ENCODE measurements at places on chromosomes 3 and 15.
A peak's percentile ranks its signal among the peaks of the same experiment; 100 is the strongest.

GRCh38 chr3:12135029-12135657, 23.6 kb downstream of the TIMP4 start:
- DNase-seq: peak; percentile 65

- no peak for DNase-seq
Measured at GRCh38 chr3:16837602-16838001, 47.2 kb upstream of the PLCL2 start.

GRCh38 chr3:52193065-52193464, 4.9 kb upstream of the ALAS1 start:
- DNase-seq: no peak

DNA sequence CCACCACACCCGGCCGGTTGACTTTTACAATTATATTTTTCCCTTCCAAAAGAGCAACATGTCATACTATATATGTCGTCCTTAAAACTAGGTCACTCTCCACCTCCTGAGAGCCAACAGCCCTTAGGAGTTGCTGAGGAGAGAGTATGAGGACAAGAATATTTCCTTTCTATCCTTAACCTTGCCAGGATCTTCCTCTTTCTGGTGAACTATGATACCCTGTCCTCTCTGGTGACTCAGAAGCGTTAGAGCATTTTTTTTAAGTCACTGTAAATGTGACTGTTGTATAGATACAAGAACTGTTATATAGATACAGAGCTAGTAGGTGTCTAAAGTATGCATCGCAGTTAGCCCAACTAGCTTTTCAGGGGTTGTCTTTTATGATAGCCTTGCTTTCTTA, 33.7 kb upstream of the MTHFS start:
- DNase-seq: no peak

- no peak for DNase-seq
Measured at GRCh38 chr3:157040456-157040855, 119.5 kb downstream of the CCNL1 start.

GRCh38 chr15:30885814-30886213, 17.9 kb upstream of the FAN1 start:
- no peak for DNase-seq

- no peak for DNase-seq
Measured at GRCh38 chr15:96851613-96852012, 521.1 kb downstream of the NR2F2 start.

DNA sequence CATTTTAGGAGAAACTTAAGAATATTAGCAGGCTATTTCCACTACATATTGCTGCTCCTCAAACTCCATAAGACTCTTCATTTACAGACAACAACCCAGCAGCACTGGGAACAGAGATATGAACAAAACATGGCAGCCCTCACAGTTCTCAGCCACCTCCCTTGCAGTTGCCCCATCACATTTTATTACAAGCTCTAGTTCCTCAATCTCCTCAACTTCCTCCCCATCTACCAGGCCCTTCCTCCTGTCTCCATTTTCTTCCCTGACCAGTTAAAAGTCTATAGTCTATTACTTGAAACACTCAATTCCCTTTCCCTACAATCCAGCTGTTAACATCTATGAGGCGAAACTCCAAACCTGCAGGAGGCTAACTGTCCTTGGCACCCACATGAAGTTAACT, 412.5 kb downstream of the TBC1D5 start:
- DNase-seq: no peak

DNA sequence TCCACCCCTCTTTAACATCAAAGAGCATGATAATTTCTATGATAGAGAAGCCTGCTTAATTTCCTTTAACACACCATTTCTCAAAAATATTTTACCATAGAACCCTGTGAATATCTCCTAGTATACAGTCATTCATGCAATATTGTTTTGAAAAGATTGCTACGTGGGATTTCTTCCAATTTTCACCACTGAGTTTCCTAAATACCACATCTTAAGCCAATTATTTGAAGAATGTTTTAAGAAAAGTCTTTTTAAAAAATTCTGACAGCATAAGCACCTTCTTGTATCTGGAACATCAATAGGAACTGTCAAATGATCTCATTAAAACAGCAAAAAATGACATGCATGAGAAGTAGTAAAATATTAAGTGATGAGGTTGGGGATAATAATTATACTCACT, 1126.7 kb downstream of the TUSC7 start:
- no peak for DNase-seq

DNA sequence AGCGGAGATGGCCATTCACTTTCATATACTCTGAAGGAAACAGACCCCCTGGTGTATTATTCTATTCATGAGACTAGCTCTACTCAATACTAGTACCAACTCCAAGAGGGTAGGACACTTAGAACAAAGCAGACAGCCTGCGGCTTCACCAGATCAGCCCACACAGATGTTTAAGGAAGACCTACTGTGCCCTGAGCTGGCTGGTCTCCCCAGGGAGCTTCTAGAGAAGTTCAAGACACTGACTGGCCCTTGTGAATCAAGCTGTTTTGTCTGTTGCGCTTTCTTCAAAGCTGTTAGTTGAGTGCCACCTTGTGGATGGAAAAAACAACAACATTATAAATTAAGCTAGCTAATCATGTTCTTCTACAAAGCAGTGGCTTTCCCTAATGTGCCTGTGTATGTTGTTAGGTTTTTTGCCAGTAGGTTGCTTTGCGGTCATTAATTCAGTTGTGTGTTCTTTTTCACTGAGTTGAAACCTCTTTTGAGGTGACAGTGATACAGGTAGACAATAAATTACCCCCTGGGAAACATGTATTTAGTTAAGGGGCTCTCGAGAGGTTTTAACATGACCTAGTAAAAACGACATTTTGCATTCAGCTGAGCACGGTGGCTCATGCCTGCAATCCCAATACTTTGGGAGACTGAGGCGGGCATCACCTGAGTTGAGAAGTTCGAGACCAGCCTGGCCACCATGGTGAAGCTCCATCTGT, 64.2 kb upstream of the MYZAP start:
- no peak for DNase-seq

DNA sequence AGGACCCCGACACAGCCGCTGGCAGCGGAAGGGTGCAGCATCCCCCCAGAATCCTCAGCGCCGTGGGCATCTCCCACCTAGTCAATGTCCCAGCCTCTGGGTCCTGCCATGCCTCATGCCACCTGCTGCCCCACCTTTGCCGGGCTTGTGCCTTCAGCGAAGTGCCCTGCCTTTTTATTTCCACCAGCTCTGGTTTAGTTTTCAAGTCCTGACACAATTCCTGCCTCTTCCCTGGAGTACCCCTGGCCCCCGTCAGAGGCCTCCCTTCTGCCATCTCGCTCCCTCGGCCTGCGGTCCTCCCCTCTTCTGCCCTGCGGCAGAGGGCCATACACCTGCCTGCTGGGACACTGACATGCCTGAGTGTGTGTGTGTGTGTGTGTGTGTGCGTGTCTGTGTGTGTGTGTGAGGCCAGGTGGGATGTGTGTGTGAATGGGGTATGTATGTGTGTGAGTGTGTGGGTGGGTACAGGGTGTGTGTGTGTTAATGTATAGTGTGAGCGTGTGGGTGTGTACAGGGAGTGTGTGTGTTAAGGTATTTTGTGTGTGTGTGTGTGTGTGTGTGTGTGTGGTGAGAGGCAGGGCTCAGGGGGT, 129.9 kb downstream of the SMAD6 start:
- DNase-seq: no peak

DNA sequence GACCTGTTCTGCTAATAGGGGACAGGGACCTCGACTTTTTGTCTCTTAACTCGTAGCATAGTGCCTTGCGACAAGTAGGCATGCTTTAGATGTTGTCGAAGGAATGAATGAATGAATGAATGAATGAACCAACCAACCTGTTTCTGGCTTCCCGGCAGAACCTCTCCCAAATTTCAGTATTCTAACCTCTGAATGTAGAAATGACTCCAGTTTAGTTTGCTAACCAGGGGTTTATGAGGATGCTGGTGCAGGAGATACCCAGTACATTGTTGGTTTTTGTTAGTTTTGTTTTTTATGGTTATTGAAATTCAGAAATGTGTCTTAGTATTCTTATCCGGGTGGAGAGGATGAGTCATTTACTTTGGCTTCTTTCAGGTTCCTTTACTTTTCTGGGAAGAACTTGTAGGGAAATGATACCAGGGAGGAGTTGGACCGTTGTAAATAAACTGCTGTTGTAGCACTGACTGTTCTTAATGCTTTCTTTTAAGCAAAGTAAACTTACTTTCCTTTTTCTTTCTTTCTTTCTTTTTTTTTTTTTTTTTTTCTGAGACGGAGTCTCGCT, 29.6 kb upstream of the EHHADH start:
- no peak for DNase-seq

- DNase-seq: no peak
Measured at GRCh38 chr15:31302778-31303725, 23.6 kb upstream of the KLF13 start.

- peak; percentile 71 for DNase-seq
Measured at GRCh38 chr15:85793641-85794597, 806 bp downstream of the KLHL25 start.

GRCh38 chr15:76253691-76254473, 57.4 kb downstream of the ETFA start:
- no peak for DNase-seq

GRCh38 chr15:72967397-72967796, 84.9 kb upstream of the NEO1 start:
- DNase-seq: no peak

DNA sequence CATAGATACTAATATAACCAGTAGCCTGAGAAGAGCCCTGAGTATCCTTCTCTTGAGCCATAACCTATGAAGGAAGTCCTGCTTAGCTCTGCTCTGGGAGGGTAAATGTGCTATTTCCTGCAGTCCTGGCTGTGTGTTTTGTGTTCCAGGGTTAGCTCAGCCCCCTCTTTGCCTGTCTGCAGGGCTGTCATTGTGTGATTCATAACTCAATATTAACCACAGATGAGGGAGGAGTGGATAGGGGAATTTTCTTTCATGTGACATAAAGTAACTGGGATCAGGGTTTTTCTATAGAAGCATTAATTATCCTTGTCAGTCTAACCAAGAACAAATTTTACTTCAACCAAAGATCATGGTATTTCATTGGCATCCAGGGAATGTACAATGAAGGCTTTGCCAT, 183.3 kb upstream of the ZBTB20 start:
- DNase-seq: no peak

DNA sequence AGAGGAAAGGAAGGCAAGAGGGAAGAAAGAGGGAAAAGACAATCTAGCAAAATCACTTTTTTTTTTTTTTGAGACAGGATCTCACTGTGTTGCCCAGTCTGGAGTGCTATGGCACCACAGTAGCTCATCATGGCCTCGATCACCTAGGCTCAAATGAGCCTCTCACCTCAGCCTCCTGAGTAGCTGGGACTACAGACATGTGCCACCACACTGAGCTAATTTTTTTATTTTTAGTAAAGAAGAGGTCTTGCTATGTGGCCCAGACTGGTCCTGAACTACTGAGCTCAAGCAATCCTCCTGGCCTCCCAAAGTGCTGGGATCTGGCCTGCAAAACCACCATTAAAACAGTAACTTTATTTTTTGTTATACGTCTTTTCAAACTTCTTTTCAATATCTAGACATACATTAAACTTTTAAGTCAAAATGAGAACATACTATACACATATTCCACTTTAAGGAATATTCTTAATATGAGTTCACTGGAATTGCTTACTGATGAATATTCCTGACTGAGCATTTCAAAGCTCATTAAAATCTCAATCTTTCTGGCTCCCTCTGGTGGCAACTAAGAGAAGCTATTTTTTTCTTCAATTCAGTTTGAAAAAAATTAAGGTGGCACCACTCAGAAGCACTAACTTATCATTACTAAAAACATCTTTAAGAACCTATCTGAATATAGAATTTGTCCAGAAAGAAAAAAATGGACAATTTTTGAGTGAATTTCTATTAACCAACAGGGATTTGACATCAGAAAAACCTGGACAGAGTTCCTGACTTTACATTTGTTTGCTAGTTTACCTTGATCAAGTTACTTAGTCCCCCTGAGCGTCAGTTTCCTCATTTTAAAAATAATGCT, 40.9 kb downstream of the UACA start:
- DNase-seq: no peak

DNA sequence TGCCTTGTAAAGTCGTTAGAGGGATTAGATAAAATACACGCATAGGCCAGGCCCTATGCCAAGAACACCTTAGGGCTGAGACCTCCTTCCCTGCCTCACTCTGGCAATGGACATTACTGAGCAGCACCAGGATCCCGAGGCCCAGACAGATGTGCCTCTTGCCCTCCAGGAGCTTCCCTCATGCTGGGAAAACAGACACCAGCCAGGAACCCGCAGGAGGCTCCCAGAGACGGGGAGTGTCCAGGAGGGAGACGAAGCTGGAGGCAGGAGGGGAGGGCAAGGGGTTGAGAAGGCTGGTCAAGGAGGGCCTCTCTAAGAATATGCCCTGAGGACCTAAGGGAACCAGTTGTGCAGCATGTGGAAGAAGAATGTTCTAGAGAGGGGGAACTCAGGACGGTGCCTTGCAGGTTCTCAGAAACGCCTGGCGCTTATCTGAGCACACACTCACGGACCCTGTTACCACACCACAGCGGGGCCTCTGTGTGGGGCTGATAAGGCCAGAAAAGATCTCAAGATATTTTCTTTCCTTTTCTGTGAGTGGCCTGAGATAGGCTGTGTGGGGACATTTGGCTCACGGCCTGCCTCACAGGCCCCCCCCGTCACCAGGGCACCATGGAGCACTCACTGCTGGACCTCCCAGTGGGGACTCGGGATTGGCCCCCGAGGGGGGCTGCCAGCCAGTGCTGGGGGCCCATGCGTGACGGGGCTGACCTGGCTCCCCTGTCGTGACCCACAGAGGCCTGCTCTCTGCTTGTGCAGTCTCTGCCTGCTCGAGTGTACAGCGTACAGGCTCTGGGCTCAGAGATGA, 22.0 kb upstream of the CYP11A1 start:
- no peak for DNase-seq

- DNase-seq: no peak
Measured at GRCh38 chr3:38960953-38961622, 90.7 kb downstream of the SCN11A start.

DNA sequence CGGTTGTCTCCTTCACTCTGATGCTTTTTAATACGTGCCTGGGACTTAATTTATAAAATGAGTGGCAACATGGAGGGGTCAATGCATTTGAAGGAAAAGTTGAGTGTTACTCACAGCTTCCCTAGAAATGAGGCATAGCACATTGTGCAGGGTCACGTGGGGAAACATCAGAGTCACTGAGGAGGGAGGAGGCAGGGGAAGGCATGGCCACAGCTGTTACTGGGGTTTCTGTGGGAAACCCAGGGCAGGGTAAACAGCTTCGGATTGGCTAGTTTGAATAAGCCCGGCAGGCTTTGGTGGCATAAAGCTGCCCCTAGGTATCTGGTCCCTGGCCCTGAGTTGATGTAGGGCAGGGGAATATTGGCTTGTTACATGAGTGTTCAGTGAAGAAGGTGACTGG, 98.9 kb upstream of the ST8SIA2 start:
- no peak for DNase-seq

DNA sequence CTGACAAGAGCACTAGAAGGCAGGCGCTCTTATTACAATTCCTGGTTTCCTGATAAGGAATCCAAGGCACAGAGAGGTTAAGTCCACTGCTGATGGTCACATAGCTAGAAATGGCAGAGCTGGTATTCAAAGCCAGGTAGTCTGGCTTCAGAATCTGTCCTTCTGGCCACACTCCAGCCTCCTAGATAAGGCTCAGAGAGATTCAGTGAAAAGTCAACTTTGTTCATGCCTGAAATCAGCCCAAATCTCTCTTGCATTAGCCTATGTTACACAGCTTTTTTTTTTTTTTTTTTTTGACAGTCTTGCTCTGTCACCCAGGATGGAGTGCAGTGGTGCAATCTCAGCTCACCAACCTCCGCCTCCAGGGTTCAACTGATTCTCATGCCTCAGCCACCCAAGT, 21.1 kb upstream of the CMTM8 start:
- DNase-seq: no peak

- no peak for DNase-seq
Measured at GRCh38 chr3:7950890-7951289, 550.7 kb upstream of the LMCD1 start.
